ENCODE measurements at places on chromosomes 5 and 9.

DNA sequence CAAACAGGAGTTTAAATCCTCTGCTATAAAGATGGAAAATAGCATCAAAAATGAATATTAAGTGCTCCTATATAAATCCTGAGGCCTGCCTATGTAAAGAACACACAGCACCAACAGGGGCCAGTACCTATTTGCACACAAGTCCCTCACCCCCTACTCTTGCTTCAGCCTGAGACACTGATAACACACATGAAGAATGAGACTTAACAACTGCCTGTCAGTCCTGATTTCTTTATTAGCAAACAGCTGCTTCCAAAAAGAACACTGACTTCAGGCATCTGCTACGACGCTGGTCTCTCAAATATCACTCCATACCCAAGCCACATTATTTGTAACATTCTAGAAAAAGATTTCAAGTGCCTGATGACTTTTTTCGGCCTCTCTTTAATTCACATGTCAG is 55.5 kb downstream of the MYO10 start:
- no peak for DNase-seq

GRCh38 chr5:58094031-58094430 is 365.9 kb downstream of the PLK2 start:
- no peak for DNase-seq

- DNase-seq, result no peak
Observed at GRCh38 chr5:3377831-3378230, 217.8 kb upstream of the IRX1 start.

GRCh38 chr5:77483682-77484081 is 8.4 kb downstream of the WDR41 start:
- DNase-seq, result no peak
